Muscle of leg (tissue), 16 donors: ENCODE measurements at places on chromosomes 4 and X. TPM values are rescaled to one million over a fixed set of nuclear protein-coding genes. Genes with fewer than 3 reads are reported as not detected.

- DNase-seq, result no peak
Observed at GRCh38 chr4:86152454-86152853, 207.4 kb downstream of the MAPK10 start.

DNA sequence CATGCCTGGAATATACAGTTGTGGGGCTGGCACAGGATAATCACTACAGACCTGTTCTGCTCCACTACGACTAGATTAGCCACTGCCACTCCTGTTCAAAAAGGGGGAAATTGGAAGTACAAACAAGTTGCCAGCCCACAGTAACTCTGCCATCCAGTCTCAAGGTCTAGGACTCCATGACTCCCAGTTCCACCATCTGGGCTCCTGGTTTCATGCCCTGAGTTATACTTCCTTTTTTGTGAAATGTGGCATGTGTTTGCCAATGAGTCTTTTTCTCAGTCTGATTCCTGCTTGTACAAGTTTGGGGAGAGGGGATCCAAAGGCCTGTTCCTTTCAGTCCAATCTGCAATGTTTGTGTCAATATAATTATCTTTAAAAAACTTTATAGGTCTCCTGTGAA lies 1.0 kb upstream of the BLOC1S4 start:
- no peak for DNase-seq

Gene GATA1
- polyA plus RNA-seq, result 0.90 TPM

- no peak for DNase-seq
Observed at GRCh38 chr4:38452009-38452408, 212.0 kb upstream of the KLF3 start.

- no peak for DNase-seq
Observed at GRCh38 chr4:112386071-112386470, 88.9 kb downstream of the ALPK1 start.

Gene GJB1
- 2.2 TPM for polyA plus RNA-seq

- peak; percentile 7 for DNase-seq
Observed at GRCh38 chr4:42018451-42018850, 28.1 kb downstream of the SLC30A9 start.

- no peak for DNase-seq
Observed at GRCh38 chr4:35124106-35124505, 1120.2 kb downstream of the ARAP2 start.

DNA sequence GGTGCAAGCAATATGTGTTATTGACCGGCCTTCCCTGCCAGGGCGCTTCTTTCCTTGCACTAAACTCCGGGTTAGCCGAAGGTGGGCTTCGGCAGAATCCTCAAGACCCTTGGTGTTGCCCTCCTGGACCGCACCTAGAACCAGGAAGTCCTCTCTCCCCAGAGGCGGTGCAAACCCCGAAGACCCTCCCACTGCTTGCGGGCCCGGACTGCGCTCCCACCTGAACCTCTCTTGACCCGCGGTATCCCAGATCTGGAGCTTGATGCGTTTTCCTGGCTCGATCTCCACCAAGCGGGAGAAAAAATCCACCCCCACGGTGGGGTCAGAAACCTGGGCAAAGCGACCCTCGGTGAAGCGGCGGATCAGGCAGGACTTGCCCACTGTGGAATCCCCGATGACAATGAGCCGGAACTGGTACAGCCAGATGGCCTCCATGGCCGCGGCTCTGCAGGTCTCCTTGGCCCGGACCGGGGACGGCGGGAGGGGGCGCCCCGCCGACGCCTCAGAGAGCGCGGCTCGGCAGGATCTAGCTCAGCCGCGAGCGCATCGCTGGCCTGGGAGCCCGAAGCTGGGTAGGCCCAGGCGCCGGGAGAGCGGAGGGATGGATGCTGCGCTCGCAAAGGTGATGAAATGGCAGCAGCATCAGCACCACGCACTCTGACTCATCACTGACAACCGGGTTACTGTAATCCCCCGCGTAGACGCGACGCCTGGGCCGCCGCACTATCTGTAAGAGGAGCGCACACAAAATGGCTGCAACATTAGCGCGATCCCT lies at the start of gene RAB39B:
TSS of gene RAB39B (minus strand) at position 638 of the 775 bp plus-strand sequence. CDS start at position 435, 203 bp downstream.
- DNase-seq, result peak; percentile 51

DNA sequence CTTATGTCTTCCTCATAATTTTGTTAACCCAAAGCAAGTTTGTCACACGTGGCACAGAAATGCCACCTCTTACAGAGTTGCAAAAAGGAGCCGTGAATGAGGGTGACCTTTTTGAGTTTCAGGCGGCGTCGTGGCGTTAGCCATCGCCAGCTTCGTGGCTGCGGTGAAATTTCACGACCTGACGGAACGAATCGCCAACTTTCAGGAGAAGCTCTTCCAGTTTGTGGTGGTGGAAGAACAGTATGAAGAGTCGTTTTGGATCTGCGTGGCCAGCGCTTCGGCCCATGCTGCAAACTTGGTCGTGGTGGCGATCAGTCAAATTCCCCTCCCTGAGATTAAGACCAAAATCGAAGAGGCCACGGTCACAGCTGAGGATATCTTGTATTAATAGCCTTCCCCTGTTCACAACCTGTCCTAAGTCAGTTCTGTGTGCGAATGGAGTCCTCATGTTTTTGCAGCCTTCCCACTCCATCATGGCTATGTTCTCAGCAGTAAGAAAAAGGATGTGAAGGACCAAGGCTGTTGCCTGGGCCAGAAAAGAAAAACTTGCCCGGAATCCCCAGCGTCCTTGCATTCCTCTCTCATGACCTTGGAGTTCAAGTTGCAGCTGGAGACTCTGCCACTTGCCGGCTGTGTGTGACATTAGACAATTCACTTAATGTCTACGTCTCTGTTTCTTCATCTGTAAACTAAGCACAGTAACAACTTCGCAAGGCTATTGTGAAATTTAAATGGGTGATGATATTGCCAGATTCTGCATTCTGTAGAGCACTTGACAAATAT lies 11.9 kb downstream of the CLRN2 start:
- no peak for DNase-seq

- no peak for DNase-seq
Observed at GRCh38 chr4:54146139-54146538, 46.2 kb downstream of the GSX2 start.

DNA sequence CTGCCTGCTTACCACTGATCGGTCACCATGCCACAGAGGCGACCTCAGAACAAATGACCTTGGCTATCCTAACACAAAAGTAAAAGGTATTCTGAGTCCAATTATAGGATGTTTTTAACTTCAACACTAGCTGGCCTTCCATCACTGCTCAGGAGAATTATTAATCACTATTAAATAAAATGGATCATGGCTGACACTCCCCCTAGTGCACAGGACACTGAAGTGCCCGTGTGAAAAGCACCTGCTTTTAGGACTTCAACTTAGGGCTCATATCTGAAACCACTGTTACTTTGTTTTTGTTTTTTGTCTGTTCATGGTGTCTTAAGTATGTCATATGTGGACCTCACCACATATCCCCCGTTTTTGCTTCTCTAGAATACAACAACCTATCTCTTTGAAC lies 33.9 kb downstream of the STX18 start:
- no peak for DNase-seq

Gene TMEM255A
- 15.0 TPM for polyA plus RNA-seq

GRCh38 chr4:40848251-40848650 lies 98.5 kb downstream of the NSUN7 start:
- DNase-seq, result no peak

Gene UCHL1
- 20.0 TPM for polyA plus RNA-seq
